ENCODE measurements at places on chromosomes 5 and 9. TPM values are rescaled to one million over a fixed set of nuclear protein-coding genes. Genes with fewer than 3 reads are reported as not detected.

Gene PCDHGB3
- 1.2 TPM for total RNA-seq

Gene PCDHA11
- total RNA-seq: not detected

Gene F2R
- 16.9 TPM for total RNA-seq

Gene CMBL
- total RNA-seq: 35.7 TPM

Gene RGS7BP
- total RNA-seq: 2.1 TPM

Gene DNAJC21
- 21.8 TPM for total RNA-seq

Gene PCDHGA3
- total RNA-seq: not detected

Gene NRARP
- total RNA-seq: 35.5 TPM

Gene CORO2A
- 2.8 TPM for total RNA-seq

Gene SPATA31E1
- total RNA-seq: not detected

Gene TMEM141
- 94.6 TPM for total RNA-seq

Gene PLAC8L1
- total RNA-seq: not detected

Gene AK8
- not detected for total RNA-seq

Gene FOXD4L6
- total RNA-seq: not detected

DNA sequence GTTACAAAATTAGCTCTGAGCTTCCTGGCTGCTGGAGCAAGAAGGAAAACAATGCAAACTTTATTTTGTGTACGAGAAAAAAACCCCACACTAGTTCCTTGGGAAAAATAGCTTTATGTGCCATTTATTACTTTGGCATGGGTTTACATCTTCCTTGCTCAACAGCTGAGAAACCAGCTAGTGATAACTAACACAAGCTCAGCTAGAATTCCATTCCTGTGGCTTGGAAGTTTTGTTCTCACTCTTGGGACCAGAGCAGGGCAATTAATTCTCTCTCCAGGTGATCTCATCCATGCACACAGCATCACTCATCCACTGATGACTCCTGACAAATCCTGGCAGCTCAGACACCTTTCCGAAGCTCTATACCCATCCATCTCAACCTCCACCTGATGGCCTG lies 104.1 kb downstream of the CRB2 start:
- no peak for DNase-seq

- no peak for DNase-seq
Measured at GRCh38 chr5:10153808-10154537, 95.7 kb downstream of the ATPSCKMT start.

GRCh38 chr9:27719711-27720110 lies 146.4 kb upstream of the C9orf72 start:
- DNase-seq: no peak

GRCh38 chr5:72109625-72110024 lies 2.4 kb downstream of the MAP1B start:
- no peak for DNase-seq

GRCh38 chr9:129289131-129289731 lies 111.2 kb upstream of the IER5L start:
- no peak for DNase-seq

DNA sequence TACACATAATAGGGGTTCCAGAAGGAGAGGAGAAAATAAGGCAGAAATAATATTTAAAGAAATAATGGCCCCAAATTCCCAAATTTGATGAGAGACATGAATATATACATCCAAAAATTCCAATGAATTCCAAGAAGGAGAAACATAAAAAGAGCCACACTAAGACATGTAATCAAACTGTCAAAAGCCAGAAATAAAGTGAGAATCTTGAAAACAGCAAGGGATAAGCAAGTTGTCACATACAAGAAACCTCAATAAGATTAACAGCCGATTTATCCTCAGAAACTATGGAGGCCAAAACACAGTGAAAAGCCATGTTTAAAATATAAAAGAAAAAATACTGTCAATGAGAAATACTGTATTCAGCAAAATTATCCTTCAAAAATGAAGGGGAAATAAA lies 14.5 kb downstream of the CATSPER3 start:
- DNase-seq: no peak

- DNase-seq: peak; percentile 40
Measured at GRCh38 chr5:27682600-27682999, 644.2 kb upstream of the CDH9 start.

GRCh38 chr5:137097203-137097602 lies 401.9 kb downstream of the SPOCK1 start:
- DNase-seq: no peak

DNA sequence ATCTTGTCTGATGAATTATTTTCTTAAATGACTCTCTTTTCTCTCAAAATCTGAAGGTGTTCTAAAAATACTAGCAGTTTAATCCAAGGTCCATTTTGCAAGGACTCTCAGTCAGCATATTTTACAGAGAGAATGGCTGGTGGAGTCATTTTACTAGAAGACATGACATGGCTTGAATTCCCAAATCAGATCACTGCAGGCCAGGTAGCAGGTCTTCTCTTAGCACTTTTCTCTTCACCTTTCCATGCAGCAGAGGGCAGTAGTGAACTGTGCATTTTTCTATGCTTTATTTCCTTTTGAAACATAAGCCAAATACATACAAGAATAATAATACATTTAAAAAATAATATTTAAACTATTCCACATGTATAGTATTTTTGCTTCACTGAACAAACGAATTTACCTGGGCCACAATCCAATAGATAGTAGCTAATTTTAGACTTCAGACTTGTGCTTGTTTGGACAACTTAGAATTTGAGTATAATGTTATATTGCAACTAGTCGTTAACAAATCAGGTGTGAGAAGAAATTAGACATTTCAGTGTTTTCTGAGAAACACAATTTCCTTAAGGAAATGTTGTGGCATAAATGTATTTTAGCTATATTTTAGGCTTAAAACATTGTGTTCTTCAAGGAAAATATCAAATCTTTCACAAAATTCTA lies 289.4 kb upstream of the DAB2 start:
- DNase-seq: peak; percentile 96

GRCh38 chr5:66553916-66554575 lies 42.1 kb upstream of the MAST4 start:
- DNase-seq: peak; percentile 51

DNA sequence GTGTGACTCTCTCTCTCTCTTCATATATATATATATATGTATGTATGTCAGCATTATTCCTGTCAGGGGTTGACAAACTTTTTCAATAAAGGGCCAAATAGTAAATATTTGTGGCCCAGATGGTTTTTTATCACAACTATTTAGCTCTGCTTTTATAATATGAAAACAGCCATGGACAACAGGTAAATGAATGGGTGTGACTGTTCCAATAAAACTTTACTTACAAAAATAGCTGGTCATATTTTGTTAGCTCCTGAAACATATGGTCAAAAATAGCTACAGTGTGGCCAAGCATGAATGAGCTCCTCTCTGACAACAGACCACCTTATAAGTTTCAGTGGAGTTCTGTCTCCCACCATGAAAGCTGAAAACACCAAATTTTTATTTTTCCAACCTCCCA lies 21.6 kb downstream of the RAPGEF6 start:
- DNase-seq: no peak

DNA sequence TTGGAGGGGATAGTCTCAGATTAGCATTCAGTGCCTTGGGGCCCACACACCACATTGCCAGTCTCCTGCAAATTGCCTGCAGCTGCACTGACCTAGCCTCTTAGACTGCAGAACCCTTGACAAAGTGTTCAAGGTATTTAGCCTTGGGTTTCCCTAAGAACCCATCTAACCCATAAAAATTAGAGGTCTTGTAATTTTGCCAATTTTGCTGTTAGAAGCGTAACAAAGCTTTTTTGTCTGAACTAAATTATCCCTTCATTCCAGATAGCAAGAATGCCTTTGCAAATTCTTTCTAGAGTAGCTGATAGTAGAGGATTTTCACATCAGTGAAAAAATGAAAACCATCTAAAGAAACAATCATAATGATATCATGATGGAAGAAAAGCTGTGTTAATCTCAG lies 74.0 kb upstream of the CCNG1 start:
- DNase-seq: no peak

DNA sequence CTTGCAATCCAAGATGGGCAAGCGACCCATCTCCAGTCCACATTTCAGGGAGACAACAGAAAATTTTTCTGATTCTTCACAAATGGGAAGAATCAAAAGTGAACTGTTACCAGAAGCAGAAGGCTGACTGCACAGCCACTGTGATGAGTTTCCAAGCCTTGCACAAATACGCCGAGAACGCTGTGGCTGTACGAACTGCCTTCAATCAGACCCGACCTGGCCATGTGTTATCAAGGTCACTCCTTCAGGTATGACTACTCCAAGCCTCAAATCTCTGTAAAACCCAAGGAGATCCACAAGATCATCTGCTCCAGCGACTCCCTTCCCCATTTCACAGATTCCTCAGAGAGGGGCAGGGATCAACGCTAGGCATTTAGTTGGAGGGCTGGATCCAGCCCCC lies 26.9 kb downstream of the RAPGEF1 start:
- no peak for DNase-seq

DNA sequence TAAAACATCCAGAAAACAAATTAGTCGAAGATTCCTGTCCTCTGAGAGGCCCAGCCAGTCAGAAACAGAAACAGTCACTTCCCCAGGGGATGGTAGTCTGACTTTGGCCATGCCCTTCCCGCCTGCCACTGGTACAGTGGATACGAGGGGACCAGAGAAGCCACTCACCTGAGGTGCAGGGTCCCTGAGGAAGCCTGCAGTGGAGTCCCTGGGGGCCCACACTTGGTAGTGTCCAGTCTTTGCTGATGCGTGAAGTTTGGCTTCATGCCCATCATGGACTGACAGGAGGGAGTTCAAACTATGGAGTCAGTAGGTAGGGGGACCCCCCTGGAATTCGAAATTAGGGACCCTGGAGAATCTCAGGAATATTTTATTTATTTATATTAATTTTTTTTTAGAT lies 147.5 kb downstream of the DAB2IP start:
- DNase-seq: no peak

DNA sequence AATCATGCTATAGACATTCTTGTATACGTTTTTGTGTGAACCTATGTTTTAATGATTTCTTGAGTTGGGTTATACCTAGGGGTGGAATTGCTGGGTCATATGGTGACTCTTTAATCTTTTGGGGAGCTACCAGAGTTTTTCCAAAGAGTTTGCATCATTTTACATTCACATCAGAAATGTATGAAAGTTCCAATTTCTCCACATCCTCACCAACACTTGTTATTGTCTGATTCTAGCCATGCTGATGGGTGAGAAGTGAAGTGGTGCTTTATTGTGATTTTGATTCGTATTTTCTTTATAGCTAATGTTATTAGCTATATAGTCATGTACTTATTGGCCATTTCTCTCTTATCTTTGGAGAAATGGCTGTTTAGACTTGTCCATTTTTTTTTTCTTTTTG lies 18.1 kb downstream of the OCLN start:
- no peak for DNase-seq

DNA sequence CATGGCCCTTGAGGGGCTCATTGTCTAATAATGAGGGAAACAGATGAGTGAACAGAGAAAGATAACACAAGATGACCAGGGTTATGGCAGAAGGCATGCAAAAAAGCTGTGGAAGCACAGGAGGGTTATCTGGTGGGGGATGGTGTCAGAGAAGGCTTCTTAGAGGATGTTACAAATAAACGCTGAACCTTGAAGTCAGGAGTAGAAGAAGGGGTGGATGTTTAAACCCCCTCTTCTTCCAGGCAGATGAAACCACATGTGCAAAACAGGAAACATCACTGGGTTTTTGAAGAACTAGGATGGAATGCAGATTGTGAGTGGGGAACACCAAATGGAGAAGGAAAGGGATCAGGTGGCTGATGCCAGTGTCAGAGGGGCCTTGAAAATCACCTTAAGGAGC lies 41.8 kb upstream of the NR5A1 start:
- DNase-seq: no peak

GRCh38 chr5:87008751-87009560 lies 258.7 kb upstream of the RASA1 start:
- no peak for DNase-seq

GRCh38 chr5:103249068-103249467 lies 9.5 kb upstream of the MACIR start:
- no peak for DNase-seq

- no peak for DNase-seq
Measured at GRCh38 chr5:72283358-72283757, 36.7 kb downstream of the MRPS27 start.

DNA sequence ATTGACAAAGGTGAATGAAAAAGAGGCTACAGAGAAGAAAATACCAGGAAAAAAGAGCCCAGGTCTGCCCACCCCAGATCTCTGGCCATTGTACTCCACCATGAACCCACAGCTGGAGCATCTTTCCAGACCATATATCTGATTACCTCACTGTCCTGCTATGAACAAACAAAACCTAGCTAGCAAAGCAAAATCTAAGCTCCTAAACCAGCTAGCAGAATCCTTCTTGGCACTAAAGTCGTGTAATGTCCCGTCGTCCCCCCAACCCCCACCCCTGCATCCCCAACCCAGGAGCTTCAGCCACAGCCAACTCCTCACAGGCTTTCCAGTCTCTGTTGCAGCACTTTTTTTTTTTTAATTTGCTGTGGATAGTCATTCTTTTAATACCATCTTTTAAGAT lies 2.5 kb downstream of the C1QTNF3 start:
- DNase-seq: no peak

DNA sequence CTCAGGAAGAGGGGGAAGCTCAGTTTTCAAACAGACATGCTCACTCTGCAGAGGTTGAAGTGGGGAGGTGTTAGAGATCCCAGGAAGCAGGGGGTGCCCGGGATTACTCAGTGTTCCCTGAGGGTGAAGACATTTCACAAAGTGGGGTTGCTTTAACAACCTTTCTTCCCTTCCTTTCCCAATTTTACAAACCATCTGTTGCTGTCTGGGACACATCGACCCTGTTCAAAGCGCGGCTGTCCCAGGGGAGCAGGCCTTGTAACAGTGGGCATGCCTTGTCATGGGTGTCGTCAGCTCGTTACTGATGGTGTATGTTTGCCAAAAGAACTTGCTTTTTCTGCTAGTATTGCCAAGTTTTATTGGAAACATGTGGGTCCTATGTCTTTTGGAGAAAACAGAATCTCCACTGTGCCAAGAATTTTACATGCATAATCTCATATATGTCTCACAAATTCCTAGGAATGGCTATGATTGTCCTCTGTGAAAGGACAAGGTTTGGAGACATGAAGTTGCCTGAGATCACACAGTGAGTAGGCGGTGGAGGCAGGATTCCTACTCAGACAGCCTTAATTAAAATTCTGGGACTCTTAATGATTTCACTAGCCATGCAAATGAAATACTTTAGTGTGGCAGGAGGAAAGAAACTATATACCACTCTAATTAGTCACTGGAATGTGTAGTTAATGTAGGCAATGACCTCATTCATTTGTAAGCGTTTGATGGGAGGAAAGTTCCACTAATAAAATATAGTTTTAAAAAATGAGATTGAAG lies 198.9 kb downstream of the NXNL2 start:
- no peak for DNase-seq

DNA sequence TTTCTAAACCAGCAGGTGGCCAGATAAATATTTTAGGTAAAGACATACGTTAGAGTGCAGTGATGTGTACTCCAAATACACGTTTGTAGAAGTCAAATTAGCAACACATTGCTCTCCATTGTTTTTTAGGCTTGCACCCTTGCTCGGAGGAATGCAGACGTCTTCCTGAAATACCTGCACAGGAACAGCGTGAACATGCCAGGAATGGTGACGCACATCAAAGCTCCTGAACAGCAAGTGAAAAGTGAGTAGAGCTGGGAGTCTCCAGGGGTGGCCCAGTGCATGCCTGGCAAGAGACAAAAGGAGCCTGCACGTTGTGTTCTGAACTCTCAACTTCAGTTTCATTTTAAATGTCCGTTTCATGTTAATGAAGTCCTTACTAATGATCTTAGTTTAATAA lies 207.5 kb upstream of the OTULINL start:
- no peak for DNase-seq

Data from PC-3 (cell line).